ENCODE measurements at places on chromosomes 16 and 17.
A peak's percentile ranks its signal among the peaks of the same experiment; 100 is the strongest.

GRCh38 chr16:11851294-11852091 lies at the start of gene RSL1D1:
Gene RSL1D1 (minus strand): TSS chr16:11851542. CDS start chr16:11851512, 30 bp downstream.
- DNase-seq: peak; percentile 77

- no peak for DNase-seq
Observed at GRCh38 chr17:76868669-76869495, 678 bp downstream of the MGAT5B start.

DNA sequence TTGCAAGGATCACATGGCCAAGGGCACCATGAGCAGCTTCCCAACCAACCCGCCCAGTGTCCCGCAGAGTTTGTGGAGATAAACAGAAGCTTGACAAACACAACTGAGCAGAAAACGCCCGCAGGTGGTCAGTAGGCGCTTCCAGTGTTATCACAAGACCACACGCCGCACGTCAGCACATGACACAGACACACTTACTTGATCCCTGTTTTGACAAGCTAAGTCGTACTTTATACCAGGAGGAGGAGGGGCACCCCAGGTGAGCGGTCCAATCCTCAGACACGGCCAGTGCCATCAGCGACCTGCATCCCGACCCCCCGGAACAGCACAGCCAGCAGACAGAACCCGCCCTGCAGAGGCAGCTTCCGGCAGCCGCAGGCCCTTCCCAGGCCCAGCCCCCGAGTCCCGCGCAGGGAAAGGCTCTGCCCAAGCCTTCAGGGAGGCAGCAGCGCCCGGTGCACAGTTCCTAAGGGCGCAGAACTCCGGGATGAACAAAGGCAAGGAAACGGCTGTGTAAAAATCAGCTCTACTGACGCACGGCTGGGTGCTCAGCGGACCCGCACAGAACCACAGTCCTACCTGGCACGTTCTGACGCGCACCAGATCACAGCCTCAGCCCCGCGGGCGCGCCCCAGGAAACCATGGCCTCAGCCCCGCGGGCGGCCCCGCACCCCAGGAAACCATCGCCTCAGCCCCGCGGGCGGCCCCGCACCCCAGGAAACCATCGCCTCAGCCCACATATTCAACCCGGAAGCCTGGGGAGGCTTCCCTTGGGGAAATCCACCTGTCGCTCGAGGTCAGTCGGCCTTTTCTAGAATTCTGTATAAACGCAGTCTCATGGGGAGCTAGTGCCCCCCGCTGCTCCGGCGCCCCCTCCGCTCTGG lies 27.8 kb downstream of the AXIN1 start:
- no peak for DNase-seq

GRCh38 chr16:70770626-70771552 lies 30.1 kb downstream of the VAC14 start:
- no peak for DNase-seq

DNA sequence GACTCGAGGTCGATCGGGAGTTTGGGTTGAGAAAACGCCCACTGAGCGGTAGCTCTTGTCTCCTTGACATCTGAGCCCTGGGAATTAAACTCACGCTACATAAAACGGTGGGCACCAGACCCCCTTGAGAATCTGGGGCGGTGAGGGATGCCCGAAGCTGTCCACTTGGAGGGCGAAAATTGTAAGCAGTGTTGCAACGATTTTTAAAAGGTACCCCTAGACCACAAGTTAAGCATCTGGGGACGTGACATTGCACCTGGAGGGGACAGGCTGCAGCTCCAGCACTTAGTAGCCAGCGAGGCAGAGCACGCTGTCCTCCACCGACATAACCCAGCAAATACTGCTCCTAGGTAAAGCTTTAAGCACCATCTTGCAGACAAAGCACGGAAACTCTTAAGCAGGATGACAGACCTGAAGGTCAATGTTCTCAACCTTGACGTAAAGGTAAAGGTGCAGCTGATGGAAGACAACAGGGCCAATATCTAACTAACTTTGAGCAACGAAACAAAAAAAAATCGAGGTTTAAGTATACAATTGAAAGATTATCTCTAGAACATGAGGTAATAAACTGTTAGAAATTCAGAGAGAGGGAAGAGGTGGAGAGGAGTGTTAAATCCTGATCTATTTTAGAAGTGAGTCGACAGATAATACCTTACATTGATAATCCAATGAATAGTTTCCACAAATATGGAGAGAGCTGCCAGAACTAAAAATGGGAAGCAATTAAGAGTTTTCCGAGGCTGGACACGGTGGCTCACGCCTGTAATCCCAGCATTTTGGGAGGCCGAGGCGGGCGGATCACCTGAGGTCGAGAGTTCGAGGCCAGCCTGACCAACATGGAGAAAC lies 921 bp upstream of the CDR2 start:
- DNase-seq: no peak

DNA sequence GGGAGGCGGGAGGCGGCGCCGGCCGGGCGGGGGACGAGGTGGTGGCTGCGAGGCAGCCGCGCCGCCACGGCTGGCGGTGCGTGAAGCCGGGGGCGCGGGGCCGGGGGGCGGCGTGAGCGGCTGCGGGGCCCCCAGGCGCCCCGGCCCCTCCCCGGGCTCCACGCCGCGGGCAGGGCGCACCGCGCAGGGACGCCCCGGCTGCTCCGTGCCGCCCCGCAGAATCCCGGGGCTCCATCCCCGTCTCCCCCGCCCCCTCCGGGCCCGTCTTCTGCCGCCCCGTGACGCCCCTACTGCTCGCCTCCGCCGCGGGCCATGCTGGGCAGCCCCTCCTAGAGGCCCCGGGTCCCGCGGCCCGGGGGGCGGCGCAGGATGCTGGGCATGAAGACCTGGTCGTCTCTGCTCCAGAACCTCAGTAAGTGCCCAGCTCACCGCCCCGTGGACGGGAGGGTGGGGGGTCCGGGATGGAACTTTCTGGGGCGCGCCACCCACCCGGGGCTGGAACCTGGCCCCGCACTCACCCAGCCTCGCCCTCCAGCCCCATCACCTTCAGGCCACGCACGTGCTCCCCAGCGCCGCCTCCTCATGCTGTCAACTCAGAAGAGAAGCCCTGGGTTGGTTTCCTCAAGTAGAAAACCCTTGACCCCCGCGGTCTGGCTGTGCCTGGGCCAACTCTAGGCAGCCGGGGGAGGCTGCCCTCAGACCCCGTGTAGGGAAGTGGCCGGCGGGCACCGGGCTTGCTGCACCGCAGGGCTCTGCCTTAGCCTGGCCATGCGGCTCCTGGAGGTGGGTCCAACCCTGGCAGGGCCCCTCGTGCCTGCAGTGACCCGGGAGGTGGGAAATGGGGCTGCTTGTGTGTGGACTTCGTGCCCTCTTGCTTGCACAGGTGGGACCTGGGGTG lies 150.2 kb upstream of the GSE1 start:
- no peak for DNase-seq

GRCh38 chr17:56939869-56940484 lies 20.9 kb downstream of the COIL start:
- no peak for DNase-seq

GRCh38 chr16:63287401-63287800 lies 1251.2 kb upstream of the CDH8 start:
- DNase-seq: no peak

GRCh38 chr17:47966079-47966519 lies 4.8 kb upstream of the CDK5RAP3 start:
- DNase-seq: no peak

- DNase-seq: peak; percentile 93
Observed at GRCh38 chr17:40548982-40549685, 16.1 kb downstream of the CCR7 start.

DNA sequence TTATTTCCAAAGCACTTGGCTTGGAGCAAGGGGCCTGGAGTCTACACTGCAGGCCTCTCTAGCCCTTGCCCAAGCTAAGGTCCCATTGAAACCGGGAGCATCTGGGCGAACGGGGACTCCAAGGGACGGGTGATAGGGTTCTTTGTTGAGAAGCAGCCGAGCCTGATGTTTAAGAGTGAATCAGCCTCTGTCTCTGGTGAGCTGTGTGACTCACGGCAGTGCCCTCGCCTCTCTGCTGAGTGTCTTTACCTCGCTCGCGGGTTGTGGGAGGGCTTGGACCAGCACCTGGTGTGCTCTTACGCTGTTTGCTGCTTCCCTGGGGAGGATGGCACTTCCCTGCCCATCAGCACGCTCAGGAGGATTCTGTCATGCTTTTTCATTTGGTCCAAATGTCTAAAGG lies 1.3 kb downstream of the HGS start:
- DNase-seq: no peak

DNA sequence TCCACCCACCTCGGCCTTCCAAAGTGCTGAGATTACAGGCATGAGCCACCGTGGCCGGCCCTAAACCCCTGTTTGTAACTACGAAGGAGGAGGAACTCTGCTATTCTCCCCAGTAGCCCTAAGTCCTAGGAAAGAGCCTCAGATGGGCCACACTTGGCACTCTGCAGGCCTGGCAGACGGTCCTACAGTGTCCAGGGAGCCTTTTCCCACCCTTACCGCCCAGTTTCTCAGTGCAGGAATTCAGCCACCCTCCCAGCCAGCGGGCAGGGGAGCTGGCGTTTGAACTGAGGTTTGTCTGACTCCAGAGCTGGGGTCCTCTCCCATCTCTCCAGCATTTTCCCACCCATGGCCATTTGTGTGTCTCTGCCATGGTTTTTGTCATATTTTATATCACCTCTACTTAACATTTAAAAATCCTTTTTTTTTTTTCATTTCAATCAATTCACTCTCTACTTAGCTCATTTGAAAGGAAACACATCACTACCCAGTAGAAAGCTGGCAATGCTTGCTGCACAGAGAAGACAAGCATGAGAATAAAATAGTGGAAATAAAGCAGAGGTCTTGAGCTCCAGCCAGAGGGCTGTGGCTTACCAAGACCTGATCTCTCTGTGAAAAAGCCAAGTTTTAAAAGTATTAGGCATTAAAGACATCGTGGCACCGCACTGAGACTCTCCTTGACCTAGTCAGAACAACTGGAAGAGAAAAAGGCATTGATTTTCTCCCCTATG lies 34.9 kb downstream of the BCO1 start:
- DNase-seq: no peak

GRCh38 chr16:57865746-57866528 lies 63.6 kb upstream of the KIFC3 start:
- DNase-seq: no peak
